H9 (cell line): ENCODE measurements at places on chromosomes 2 and 18. TPM values are rescaled to one million over a fixed set of nuclear protein-coding genes. Genes with fewer than 3 reads are reported as not detected.

- DNase-seq: no peak
These were observed 30.0 kb downstream of the DTNA start for GRCh38 chr18:34740101-34740500.

GRCh38 chr2:96342085-96342484 lies 6.5 kb downstream of the NCAPH start:
- DNase-seq: no peak

GRCh38 chr18:3692691-3693090 lies 242.7 kb downstream of the TGIF1 start:
- DNase-seq: no peak

POMC gene
- total RNA-seq: 1.6 and 2.5 TPM in 2 replicates

SMARCAL1 gene
- 15.6 and 16.5 TPM in 2 replicates for total RNA-seq

- DNase-seq: no peak
These were observed 783.6 kb downstream of the CBLN2 start for GRCh38 chr18:71760541-71760940.

GRCh38 chr2:85459771-85460170 lies 41.3 kb downstream of the SH2D6 start:
- no peak for DNase-seq

TMEFF2 gene
- total RNA-seq: 0.39 and 1.1 TPM in 2 replicates

DNA sequence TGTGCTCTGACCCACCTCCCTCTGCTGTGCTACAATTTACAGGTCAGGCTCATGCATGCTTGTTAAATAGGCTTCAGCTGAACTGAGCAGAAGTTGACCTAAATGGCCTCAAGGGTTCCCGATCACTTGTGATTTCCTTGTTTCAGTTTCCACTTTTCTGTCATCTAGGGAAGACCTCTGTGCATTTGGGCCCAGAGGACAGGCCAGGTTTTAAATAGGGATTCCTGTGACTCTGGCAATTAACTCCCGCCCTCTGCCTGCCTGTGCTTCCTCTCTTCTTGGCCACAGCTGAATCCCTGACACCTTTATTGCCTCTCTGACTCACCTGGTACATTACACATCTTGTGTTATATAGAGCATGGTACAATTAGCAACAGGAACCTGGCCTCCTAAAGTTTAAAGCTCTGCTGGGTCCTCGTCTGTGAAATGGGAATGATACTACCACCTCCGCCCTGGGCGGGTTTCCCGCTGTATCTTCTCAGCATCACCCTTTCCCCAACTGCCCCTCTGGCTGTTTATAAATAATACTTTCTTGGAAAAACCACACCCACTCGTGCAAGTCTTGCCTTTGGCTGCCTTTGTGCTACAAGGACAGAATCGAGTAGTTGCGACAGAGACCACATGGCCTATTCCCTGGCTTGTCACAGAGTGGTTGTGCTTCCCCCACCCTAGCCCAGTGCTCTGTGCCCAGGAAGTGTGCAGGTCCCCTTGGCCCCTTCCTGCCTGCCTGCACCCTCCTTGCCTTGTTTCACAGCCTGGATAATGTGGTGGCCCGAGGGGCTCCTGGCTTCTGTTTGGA lies 7.9 kb downstream of the CABLES1 start:
- no peak for DNase-seq

MYO5B gene
- total RNA-seq: 9.0 and 9.3 TPM in 2 replicates

- no peak for DNase-seq
These were observed 596.6 kb downstream of the XIRP2 start for GRCh38 chr2:167484875-167485274.

DNA sequence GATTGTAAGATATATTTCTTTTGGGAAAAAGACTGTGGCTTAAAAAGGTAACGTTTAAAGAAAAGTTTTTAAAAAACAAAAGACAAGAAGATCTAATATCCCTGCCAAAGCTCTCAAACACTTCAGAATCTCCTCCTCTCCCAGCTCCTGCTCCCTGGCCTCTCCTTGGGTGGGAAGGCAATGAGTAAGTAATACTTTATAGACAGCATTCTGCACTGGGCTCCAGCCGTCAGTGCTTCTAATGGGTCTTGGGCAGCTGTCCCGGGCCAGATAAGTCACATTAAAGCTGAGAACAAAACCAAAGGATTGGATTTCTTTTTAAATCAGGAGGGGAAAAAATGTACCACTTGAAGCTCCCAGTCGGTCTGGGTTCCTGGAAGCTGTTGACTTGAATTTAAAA lies 133.7 kb downstream of the ALPK2 start:
- DNase-seq: no peak
